SHP77 treated with DMSO at 0.1 percent for 48 hours (cell line): ENCODE measurements at places on chromosomes 7 and 10.
A peak's percentile ranks its signal among the peaks of the same experiment; 100 is the strongest.

- no peak for DNase-seq
Observed at GRCh38 chr7:135959646-135960363, 17.4 kb downstream of the MTPN start.

DNA sequence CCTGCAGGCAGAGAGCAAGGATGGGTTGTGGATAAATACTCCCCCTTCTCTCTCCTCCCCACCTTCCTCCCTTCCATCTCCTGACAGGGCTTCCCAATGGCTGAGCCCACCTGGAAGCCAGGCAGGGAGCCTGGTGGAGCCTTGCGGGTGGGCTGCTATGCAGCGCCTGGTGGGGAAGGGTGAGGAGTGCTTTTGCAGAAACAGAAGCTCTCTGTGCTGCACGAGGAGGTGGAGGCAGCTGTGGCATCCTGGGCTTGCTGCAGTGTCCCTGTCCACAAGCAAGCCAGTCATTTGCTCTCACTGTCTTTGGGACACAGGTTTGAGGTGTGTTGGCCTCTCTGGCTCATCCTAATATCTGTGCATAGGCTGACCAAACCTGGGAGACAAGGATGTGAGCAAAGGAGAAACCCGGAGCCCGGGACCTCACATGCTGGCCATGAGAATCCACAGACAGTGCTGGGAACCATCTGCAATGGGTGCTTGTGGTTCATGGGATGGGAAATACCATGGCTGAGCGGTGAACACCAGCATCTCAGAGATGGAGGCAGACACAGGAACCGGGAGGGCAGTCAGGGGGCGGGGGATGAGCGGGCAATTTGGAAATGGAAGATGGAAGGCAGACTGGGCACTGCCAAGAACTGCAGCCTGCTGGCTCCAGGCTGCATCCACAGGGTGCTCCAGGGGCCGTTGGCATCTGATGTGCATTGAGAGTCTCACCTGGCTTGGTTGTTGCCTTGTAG is 364.2 kb downstream of the GLRX3 start:
- no peak for DNase-seq

DNA sequence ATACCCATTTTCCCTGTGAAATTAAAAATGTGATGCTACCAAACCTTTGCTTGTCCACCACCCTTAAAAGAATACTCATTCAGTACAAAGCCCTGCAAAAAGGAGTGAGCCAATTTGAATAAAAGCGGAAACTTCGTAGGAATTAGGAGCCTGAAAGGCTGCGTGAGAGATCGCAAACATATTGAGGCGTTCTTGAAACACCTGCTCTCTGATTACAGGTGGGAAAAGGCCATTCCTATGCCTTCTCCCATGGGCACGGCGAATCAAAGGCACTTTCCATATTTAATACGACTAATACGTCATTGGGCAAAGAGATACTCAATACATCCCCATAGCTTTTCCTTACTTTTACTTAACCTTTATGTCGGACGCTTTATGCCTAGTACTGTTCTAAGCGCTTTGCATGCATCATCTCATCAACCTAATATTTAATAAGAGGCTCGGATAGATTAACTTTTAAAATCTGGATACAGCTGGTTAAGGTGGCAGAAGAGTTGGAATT is 30.9 kb upstream of the KMT2E start:
- peak; percentile 54 for DNase-seq

DNA sequence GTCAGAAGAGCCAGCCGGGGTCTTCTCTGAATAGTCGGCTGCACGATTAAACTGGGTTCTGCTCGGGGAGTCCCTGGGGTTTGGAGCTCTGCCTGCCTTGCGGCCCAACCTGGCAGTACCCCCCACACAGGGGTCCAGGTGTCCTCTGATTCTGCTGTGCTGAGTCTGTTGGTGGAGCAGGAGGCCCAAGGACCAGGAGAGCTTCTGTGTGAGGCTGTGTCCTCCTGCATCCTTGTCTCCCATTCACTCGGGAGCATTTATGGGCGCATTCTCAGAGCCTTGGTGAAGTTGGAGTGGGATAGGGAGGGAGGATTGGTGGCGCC is 14.2 kb downstream of the INPP5A start:
- no peak for DNase-seq

GRCh38 chr7:30800785-30801252 is 29.6 kb downstream of the MINDY4 start:
- peak; percentile 25 for DNase-seq

- no peak for DNase-seq
Observed at GRCh38 chr7:2559283-2559950, 638 bp downstream of the IQCE start.

DNA sequence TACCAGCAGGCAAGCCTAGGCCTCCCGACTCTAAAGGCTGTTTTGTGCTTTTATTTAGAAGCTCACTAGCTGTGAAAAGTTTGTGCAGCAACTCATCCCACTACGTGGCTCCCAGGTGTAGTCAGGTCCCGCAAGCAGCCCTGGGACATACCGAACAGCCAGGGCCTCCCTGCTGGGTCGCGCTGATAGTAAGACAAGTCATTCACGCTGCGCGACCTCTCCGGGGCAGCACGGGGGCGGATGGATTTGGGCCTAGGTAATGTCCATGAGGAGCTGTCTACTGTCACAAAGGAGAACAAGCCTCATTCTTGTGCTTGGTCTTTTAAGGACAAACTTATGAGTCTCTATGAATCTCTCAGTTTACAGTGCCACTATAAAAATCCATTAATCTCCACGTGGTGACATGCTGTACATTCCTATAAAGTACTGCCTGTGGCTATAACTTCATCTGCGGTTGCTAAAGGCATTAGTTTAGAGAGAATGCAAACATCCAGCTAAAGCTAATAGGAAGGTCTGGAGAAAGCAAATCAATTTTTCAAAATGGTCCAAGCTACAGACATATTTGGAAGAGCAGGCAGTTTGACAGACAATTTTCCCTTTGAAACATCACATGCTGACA is 546.8 kb downstream of the PHTF2 start:
- no peak for DNase-seq

- no peak for DNase-seq
Observed at GRCh38 chr10:64463406-64463805, 942.2 kb downstream of the REEP3 start.

DNA sequence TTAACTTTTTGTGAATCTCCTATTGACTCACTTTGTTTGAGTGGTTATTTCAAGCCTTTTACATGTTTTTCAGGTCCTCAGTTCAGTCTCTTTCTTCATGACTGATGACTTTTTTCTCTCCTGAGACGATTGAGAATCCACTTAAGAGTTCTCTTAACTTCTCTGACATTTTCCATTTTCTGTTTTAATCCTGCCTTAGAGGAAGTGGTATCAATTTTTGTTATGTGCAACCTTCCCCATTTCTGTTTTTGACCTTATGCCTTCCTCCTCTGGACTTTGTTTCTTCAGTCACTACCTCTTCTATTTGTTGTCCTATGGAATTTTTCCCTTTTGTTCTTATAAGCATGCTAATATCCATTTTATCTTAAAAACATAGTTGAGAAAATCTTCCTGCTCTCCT is 2.4 kb downstream of the PSMC2 start:
- DNase-seq, result no peak

- DNase-seq, result no peak
Observed at GRCh38 chr10:114491419-114491818, 87.1 kb upstream of the AFAP1L2 start.

- DNase-seq, result no peak
Observed at GRCh38 chr7:38746438-38746837, 115.3 kb upstream of the AMPH start.

DNA sequence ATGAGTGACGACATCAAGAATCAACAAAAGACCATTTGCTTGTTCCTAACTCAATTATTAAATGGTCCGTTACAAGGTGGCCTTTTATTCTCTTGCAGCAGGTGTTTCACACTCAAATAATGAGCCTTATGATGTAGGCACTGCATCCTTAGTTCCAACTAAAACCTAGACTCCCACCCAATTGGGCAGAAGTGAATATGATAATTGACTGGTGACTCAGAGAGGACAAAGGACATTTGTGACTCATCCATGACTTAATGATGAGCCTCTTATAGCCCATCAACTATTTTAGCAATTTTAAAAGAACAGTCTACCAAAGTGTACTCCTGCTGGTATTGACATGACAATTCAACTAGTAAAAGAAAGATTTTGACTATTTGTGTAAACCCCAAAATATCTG is 1027.8 kb upstream of the PHF14 start:
- peak; percentile 98 for DNase-seq

DNA sequence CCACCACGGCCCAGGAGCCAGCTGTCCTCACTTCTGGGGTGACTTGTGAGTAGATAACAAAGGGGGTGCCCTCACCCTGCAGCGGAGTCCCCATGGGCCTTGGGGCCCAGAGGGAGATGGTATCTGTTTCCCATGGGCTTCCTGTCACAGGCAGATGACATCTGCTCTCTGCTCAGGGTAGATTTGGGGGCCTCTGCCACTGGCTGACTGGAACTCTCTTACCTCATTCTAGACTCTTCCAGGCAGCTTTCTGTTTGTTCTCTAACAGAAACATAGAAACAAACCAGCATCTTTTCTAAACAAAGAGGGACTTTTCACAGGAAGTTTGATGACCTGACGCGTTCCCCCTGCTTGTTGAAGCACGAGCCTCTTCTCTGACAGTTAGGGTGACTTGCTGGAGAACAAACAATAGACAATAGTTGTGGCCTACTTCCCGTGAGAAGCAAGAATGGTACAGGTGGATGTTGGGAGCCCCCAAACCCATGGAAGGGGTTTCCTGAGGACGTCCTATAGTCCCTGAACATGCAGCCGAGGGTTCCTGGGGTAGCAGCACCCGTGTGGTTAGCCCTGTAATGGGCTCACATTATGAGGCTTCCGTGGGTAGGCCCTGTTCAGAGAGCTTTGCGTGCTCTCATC is 61.6 kb downstream of the GRK5 start:
- no peak for DNase-seq

DNA sequence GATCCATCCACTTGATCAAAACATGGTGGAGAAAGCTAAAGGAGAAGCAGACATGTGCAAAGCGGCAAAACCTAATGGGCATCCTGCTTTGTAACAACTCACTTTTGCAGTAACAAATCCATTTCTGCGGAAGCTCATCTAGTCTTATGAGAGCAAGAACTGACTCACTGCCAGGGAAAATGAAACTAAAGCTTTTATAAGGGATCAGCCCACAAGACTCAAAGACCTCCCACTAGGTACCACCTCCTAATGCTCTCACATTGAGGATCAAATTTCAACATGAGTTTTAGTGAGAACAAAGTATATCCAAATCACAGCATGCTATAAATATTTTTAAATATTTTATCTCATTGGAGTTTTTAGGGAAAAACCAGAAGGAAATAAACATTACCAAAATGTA is 120.1 kb upstream of the GNAI1 start:
- DNase-seq, result no peak

- no peak for DNase-seq
Observed at GRCh38 chr7:39810710-39811109, 139.3 kb upstream of the CDK13 start.

DNA sequence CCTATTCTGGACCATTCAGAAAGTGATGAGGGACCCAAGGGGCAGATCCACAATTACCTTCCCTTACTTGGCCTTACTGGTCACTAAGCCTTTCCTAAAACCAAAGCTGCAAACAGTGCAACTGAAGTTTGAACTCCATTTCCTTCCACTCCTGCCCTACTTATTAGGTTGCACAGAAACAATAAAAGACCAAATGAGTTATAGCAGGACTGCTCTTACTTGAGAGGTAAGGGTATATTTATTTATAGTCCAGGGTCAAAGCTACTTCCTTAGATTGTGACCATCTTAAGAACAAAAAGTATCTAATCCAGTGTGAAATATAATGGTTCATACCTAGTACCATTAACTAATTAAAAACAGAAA is 27.0 kb downstream of the CDK6 start:
- no peak for DNase-seq

DNA sequence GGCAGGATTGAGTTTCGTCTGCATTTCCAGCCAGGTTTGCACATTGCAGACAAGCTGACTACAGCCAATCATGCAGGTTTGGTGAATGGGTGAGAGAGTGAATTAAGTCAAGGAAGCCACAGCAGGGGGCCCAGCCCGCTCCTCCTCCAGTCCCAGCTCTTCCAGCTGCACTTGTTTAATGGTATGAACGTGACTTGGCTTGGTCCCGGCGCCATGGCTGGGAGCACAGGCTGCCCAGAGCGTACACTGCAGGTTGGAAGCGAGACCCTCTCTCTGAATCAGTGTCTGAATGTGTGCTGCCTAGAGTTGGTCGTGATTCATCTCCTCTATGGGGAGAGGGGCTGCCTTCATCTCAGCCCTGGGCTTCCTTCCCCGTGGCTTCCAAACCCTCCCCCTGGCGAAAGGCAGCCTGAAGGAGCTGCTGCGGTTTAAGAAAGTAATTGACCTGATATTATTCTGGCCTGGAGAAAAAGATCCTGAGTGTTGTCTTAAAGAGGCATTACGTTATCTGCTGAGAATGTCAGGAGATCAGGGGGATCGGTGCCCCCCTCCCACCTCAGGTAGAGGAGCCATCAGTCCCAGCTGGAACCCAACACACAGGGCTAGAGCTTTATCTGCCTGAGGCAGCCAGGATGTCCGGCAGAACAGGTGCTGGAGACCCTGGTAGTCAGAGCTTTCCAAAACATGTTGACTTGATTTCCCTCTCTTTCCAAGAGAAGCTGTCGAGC is 132.1 kb downstream of the COL26A1 start:
- DNase-seq, result no peak

DNA sequence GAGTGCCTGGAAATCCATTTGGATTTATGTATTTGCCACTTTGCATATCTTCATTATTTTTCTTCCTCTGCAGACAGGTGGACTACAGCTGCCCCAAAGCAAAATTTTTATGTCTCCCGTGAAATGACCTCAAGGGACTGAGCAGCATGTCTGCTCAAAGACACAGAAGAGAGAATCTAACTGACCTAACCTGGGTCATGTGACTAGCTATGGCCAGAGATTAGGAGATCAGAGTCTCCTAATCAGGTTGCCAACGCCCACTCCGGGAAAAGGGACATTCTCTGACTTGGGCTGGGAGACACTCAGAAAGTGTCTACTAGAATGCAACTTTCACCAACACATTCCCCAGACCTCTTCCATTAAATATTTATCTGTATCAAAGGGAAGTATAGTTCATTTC is 2.5 kb upstream of the BAMBI start:
- DNase-seq, result no peak

DNA sequence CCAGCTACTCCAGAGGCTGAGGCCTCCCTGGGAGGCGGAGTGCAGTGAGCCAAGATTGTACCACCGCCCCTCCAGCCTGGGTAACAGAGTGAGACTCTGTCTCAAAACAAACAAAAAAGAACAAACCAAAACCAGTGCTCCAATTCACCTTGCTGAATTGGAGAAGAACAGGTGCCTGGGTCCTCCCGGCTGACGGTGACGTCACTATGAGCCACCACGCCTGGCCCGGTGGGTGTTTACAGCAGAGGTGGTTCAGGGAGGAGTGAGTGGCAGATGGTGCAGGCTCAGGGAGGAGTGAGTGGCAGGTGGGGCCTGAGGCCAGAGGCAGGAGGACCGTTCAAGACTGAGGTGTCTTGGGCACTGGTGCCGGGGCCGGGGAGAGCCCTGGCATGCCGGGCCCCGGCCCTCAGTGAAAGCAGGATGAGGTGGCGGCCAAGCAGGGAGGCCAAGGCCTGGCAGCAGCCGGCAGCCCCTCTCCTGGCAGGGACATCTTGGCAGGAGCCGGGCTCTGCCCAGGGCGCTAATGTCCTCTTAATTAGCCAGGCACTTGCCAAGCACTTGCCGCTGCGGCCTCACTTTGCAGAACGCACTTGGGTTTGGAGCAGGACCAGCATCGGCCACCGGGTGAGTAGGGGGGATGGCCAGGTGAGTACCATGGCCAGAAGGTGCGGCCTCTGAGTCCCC is 162.8 kb upstream of the TNRC18 start:
- peak; percentile 55 for DNase-seq
